ENCODE measurements at places on chromosomes 1 and 21.

DNA sequence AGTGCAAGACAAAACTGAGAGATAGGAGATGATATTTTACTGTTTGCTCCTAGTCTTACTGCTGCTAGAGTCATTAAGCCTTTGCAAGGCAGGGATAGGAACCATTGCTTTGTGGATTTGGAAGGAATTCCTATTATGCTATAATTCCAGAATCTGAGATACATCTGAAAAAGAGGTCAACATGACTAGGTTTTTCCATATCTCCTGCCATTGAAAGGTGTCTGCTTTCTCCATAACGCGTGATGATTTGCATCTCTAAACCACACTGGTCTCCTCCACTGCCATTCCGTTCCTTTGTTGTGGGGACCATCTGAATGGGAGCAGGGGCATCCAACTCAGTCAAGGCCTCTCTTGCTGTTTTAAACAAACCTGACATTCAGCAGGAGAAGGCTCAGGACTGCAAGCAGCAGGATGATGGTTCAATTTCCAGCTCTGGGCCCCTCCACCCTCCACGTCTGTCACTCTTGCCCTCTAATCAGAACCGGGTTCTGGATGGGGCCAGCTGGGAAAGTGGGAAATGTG, 45.2 kb downstream of the PLPP3 start:
- DNase-seq: no peak

DNA sequence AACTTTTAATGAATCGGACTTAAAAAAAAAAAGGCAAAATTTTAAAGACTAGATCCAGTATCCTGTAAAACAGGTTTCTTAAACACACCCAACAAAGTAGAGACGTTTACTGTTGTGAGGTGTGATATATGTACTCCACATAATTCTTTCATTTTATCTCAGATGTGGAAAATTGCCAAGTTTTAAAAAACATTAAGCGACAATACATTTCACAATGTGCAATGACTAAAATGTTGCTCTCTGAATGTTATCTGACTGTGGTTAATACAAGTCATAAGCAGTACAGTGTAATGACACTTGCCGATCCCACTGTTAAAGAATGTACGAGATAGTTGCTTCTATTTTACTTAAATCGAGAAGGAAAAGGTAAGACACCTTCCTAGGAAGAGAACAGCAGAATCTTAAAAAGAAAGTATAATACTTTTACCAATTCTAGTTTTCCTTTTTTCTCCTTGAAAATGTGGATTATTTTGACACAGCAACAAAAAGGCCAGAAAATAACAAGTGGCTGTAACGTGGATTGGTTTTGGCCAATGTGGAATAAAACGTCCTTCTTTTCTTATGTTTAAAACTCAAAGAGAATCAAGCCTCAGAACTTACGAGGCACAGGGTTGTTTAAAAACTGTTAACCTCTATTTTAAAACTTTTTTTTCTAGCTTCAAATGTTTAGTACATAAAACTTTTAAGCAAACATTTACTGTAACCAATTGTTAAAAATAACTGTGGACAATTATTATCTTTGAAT, 51.4 kb downstream of the TP53BP2 start:
- DNase-seq: no peak

DNA sequence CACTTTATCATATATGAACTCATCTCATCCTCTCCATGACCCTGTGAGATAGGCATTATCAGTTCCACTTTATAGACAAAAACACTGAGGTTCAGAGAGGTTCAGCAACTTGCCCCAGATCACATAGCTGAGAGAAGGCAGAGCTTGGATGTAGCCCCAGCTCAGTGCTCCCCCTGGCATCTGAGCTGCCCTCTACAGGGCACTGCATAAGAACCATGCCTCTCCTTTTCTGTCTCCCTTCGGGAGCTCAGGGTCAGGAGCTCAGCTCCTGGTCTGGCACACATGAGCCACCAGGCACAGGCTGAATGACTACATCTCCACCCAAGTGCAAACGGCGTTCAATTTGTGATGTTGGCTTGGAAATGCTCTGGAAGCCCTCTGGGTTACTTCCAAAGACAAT, 16.9 kb downstream of the RAB7B start:
- DNase-seq: no peak

GRCh38 chr1:13604176-13604575, 20.5 kb downstream of the PDPN start:
- no peak for DNase-seq

DNA sequence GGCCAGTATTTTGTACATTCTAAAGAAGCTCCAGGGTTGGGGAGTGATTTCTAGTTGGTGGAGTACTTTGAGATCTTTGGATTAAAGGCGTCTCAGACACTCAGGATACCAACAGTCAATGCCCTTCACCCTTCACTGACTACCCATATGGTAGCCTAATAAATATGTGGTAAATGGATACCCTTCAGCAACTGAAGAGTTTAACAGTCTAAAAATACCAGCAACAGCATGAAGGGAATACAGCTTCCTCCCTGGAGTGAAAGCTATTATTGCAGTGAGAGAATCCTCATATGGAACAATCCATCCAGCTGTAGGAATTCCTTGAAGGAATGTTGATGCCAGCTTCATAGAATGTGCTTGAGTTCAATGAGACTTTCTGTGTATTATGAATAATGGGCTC, 26.8 kb downstream of the DNAJC11 start:
- no peak for DNase-seq
